GM19239 (cell line): ENCODE measurements at places on chromosomes 4 and X.

GRCh38 chr4:52197306-52197705 lies 146.2 kb downstream of the SPATA18 start:
- DNase-seq, result no peak

- no peak for DNase-seq
These were observed 451 bp downstream of the LPAR4 start for GRCh38 chrX:78747971-78748370.

- DNase-seq, result no peak
These were observed 171.7 kb downstream of the SHROOM3 start for GRCh38 chr4:76606645-76607265.

DNA sequence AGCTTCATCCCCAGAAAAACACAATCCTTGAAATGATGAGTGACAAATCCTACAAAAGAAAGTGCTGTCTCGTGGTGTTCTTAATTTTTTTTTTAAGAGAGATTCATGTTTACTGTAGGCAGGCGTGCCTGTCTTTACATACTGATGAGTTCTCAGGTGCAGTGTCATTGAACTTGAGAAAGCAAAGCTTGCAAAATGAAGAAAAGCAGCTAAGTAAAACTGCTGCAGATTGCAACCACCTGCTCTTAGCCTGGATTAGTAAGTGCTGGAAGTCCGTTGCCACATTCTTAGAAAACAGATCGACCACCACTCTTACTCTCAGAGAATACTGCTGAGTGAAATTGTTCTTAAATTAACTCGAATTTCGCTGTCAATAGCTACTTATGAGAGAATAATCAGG lies 854.6 kb downstream of the TRIML1 start:
- no peak for DNase-seq

DNA sequence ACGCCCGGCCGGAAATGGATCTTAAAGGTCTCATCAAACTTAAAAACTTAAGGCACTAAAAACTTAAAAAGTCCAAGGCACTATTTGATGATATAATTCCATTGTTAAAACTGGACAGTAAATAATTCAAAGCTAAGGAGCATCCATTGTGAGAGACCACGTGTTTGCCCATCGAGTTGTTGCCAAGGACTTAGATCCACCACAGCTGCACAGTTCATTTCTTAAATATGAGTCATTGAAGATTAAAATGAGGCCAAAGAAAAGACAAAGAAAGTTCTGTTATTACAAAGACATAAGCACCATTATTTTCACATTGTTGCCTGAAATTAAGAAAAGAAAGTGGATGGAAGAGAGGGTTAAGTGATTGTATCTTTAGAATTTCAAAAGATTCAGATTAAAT lies 411.5 kb upstream of the FTHL17 start:
- DNase-seq, result no peak
